Activated CD8-positive, alpha-beta T cell treated with anti-CD3 and anti-CD28 coated beads, Interleukin-2, amount 10 ng/mL, durations not matched to agents 7 days and 5 days (primary cell): ENCODE measurements at places on chromosomes 12 and 14. TPM values are rescaled to one million over a fixed set of nuclear protein-coding genes. Genes with fewer than 3 reads are reported as not detected.

Gene MBD6
- total RNA-seq: 68.4 TPM

Gene MSI1
- not detected for total RNA-seq

Gene TAS2R30
- total RNA-seq: 3.2 TPM

Gene PTGER2
- total RNA-seq: 119 TPM

Gene KRT2
- total RNA-seq: not detected

Gene TTC9
- 13.9 TPM for total RNA-seq

Gene ACOT4
- total RNA-seq: 1.3 TPM

Gene TAMALIN
- total RNA-seq: 11.0 TPM

Gene PUS7L
- total RNA-seq: 16.8 TPM

Gene MUCL1
- not detected for total RNA-seq

Gene VSX2
- total RNA-seq: not detected

Gene HOXC5
- not detected for total RNA-seq

Gene TAS2R9
- total RNA-seq: not detected

Gene AKAP3
- 2.6 TPM for total RNA-seq

Gene TDRD9
- total RNA-seq: 2.7 TPM

Gene NFATC4
- not detected for total RNA-seq

Gene NRL
- 3.4 TPM for total RNA-seq

Gene SLCO1B1
- not detected for total RNA-seq

Gene ADAM21
- not detected for total RNA-seq

Gene MMP17
- total RNA-seq: not detected

Gene PIWIL1
- not detected for total RNA-seq

Gene GALNT9
- total RNA-seq: not detected

Gene VRTN
- total RNA-seq: not detected

Gene ANG
- 1.1 TPM for total RNA-seq

Gene MGAT4C
- total RNA-seq: not detected

Gene SIX4
- 0.10 TPM for total RNA-seq

Gene SERPINA10
- total RNA-seq: not detected

Gene MMP19
- not detected for total RNA-seq

Gene PLD4
- not detected for total RNA-seq

Gene RNASE3
- total RNA-seq: not detected

Gene SYCP3
- total RNA-seq: 2.0 TPM

Gene SLC25A47
- total RNA-seq: not detected

Gene ZC3H10
- 10.6 TPM for total RNA-seq

Gene IL31
- not detected for total RNA-seq
